ENCODE measurements at places on chromosomes 3 and 15.
A peak's percentile ranks its signal among the peaks of the same experiment; 100 is the strongest.

DNA sequence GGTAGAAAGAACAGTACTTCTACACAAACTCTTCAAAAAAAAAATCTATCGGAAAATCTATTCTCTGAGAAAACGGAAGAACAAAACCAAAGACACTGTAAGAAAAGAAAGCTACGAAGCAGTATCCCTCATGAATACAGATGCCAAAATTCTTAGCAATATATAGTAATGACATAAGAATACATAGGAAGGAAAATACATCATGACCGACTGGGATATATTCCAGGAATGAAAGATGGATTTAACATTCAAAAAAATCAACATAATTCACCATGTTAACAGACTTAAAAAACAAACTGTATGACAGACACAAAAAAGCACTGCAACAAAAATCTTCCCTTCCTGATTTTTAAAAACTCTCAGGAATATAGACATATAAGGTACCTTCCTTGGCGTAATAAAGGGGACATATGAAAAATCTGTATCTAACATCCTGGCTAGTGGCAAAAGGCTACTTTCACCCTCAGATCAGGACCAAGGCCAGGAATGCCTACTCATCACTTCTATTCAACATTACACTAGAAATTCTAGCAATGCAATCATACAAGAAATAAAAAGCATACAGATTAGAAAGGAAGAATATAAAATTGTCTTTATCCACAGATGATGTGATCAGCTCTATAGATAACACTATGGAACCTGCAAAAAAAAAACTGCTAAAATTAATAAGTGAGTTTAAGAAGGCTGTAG is 77.6 kb upstream of the XXYLT1 start:
- no peak for DNase-seq

GRCh38 chr3:15385901-15386653 is 41.3 kb downstream of the METTL6 start:
- no peak for DNase-seq

GRCh38 chr15:64387562-64388168 is at the start of gene TRIP4:
Gene TRIP4 (plus strand): TSS chr15:64387836. CDS start chr15:64387864, 28 bp downstream.
- DNase-seq = peak; percentile 89

DNA sequence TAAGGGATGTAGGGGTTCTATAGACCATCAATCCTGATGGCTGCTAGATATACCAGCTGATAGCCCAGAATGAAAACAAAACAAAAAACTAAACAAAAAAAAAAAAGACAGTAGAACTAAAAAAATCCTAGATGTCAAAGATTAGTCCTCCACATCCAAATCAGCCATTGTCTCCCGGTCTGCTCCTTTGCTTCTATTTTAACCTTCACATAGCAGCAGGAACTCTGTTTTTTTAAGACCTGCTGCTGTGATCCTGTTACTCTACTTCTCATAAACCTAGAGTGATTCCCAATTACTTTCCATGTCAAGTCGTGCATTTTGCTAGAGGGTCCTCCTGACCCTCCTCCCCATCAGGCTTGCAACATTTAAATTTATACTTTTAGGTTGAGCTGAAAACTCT is 2.5 kb downstream of the IFT122 start:
- no peak for DNase-seq

DNA sequence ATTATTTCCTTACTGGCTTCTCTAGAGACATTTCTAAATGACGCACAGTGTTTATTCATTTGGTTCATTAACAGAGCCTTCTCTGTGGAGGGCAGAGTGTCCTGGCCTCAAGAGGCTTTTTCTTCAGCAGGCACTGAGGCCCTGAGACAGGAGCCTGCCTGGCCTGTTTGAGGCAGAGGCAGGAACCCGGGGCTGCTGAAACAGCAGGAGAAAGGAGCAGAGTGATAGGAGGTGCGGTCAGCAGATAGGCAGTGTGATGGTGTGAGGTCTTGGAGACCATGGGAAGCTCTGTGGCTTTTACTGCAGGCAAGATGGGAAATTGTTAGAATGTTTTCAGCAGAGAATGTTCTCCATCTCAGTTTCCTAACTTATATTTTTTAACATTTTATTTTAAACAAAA is 358.2 kb downstream of the FEZF2 start:
- no peak for DNase-seq

DNA sequence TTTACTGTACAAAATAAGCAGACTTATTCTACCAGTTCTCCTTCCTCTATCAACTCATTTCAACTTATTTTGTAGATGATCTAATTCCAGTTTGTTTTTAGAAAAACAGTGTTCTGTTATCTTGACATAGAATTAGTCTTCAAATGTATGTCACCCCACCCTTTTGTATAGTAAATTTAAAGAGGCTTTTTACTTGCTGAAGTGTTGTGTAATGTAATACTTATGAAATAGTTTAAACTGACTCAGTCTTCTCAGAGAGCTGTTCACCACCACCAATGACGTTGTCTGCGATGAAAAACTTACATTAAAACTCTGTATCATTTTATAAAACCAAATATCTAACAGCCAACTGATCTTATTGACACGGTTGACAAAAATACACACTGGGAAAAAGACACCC is 82.9 kb downstream of the RAP2B start:
- DNase-seq = no peak

DNA sequence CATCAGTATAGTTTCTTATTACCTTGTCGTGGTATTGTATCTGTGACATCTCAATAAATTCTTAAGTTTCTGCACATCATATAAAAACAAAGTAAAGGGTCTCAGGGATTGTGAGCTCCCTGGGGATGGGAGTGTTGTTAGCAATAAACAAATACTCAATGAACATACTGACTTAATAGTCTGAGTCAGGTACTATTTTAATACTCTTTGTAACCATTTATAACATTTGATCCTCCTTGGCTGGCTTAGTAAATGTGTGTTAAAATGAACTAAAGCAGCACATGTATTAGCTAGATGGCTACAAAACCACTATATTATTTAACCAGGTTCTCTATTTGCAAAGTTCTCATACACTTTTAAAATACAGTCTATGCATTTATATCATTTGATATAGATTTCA is 1.8 kb downstream of the ICE2 start:
- DNase-seq = no peak

- DNase-seq = no peak
These were observed 34.9 kb downstream of the VIPR1 start for GRCh38 chr3:42537350-42537749.

DNA sequence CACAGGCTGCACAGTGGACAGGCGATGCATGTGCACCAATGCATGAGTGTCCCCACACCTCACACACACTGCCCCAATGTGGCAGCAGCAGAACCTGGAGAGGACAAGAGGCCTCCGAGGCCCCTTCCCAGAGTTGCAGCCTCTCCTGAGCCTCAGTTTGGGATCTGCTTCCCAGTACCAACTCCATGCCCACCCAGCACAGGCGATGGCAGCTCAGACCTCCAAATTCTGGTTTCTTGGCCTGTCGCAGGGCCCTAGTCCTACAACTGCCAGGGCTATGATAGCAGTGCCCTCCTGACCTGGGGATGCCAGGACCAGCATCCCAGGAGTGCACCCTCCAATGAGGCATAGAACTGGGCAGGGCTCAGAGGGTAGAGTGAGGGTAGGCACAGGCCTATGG is 19.9 kb downstream of the ADAMTS7 start:
- no peak for DNase-seq

GRCh38 chr15:63436872-63437375 is 55.3 kb upstream of the CA12 start:
- peak; percentile 78 for DNase-seq

- DNase-seq = no peak
These were observed 7.4 kb downstream of the EEFSEC start for GRCh38 chr3:128160661-128161060.

DNA sequence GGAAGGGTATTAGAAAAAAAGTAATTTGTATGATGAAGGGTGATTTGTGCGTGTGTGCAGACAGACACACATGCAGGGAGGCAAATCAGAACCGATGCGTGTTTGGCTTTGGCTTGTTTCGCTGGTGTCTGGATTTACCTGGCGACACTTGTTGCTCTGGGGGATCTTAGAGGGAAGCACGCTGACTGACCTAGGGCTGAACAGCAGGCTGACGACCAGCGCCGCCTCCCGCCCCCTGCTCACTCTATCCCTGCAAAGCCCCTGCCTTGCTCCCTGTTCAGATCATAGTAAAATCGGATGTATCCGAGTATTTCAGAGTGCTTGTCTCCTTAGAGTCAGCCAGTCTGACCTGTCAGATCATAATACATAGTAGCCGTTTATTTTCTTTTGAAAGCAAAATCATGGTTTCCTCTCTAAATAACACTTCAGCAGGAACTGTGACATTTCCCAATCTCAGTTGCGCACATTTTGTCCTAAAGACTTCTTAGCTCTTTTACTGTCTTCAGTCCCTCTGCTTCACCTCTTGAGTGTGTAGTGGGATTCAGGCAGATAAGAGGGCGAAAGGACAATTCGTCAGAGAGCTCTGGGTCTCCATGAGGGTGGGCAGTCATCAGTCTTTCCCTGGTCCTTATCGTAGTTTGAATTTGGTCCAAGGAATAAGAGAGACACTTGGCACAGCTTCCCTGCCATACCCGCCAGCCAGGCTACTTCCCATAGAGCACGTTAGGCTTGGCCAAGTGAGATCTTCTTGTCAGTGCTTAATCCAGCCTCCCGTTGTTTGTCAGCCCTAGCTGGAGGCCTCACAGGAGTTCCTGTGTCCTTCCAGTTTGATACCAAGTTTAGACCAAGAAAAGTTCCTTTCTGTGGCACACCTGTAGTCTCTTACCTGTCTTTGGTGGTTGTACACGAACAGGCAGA is 97.4 kb downstream of the PGPEP1L start:
- no peak for DNase-seq

DNA sequence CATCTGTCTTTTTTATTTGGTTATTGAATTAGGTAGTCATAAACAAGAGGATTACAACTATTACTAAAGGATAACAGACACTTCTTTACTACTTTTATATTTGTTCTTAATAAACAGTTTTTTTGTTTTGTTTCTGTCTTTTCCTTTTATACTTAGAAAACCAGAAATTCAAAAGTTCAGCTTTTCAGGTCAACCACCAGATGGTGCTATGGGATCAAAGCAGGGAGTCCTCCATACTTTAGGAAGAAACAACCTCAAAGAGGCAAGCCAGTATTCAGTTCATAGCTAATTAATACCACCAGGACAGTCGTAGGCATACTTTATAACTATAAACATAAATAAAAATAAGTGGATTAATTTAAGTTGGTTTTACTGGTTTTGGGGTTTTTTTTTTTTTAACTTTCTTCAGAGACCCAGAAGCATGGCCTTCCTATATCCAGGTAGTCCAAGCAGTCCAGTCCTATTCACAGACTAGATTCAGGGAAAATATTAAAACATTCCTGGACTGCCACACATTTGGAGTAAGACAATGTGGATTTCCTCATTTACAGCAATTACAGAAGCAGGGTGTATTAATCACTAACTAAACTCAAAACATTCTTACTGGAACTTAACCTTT is 16.0 kb upstream of the EID1 start:
- no peak for DNase-seq

DNA sequence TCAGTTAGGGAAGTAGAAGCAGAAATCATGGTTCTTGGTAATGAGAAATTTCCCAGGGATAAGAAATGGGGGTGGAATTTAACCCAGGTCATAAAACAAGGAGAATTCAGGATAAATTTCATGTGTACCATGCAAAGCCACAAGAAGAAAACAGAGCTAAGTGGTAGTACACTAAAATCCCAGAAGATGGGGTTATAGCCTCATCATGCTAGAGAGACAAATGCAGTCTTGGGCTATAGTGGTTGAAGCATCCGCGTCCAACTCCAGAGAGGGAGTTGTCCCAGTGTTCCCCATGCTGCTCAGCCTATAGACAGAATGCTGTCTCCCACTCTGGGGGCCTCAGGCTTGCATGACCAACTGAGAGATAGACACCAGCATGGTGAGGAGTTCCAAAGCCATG is 36.2 kb upstream of the CLRN1 start:
- no peak for DNase-seq

DNA sequence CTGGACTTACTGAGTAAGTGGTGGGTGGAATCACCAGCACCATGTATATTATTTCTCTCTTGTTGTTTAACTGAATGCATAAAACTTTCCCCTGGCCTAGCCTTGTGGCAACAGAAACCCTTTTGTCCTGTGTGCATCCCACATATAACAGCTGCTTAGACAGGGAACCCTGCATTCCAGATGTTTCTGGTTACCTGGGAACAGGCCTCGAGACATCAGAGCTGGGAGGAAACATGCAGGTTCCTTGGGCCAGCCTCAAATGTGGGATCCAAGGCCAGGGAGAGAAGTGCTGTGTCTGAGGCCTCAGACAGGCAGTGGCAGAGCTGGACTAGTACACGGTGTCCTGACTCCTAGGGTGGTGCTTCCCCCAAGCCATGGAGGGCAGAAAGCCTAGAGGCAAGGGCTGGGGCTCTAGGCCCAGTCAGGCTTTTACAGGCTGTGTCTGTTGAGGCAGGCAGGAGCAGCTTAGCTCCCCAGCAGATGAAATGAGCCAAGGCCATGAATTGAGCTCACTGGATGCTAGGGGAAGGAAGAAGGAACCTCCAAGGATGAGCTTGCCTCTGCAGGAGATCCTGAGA is 57.7 kb downstream of the ITGA11 start:
- no peak for DNase-seq

- no peak for DNase-seq
These were observed 12.9 kb downstream of the B3GNT5 start for GRCh38 chr3:183265834-183266417.

- DNase-seq = no peak
These were observed 53.8 kb downstream of the RBMS3 start for GRCh38 chr3:29334706-29335105.

DNA sequence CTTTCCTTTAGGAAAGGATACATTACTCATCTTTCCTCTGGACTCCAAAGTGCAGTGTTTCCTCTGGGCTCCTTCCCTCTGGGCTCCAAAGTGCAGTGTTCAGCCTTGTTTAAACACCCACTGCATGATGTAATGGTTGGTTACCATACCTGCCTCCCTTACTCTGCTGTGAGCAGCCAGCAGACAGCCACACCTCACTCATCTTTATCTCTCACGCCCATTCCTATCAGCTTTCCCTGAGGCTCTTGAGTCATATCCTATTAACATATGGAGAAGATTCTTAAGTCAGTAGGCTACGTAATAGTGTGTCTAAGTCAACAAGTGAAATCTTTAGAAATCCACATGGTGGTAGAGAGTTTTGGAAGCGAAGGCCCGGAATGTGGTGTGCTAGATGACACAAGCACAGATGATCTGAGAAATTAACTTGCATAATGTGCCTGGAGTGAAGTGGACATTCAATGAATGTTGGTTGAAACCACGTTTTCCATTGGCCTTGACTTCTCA is 97.2 kb upstream of the CTNNB1 start:
- no peak for DNase-seq

DNA sequence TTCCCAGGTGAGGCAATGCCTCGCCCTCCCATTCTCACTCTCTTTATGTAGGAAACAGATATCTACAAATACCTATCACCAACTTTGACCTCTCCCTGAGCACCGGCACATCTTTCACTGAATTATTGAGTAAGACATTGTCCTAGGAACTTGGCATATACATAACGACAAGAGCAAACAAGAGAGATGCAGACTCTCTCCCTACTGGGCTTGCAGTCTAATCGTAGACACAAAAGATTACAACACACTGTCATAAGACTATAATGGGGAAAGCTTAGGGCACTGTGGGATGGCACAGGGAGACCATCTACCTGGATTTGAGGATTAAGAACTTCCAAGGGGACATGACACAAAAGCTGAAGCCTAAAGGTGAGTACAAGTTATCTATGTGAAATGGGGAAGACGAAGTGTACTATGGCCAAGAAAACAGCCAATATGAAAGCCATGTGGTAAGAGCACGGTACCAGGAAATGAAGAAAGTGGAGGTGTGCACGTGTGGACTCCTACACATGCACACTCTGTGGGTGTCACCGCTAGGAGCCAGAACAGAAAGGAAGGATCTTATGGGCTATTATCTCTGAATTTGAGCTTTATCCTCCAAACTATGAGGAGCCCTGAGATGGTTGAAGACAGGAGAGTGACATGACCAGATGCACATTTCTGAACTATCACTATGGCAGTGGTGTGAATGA is 218.8 kb upstream of the STRIT1 start:
- DNase-seq = no peak
